A549 treated with RU486 at 1 μM for 4 hours (cell line): ENCODE measurements at places on chromosomes 3 and 15. TPM values are rescaled to one million over a fixed set of nuclear protein-coding genes. Genes with fewer than 3 reads are reported as not detected.

Gene RTP1
- not detected in 5 replicates for total RNA-seq

Gene OGG1
- total RNA-seq: 12.4 to 19.0 TPM (median 17.0 TPM) in 5 replicates

Gene FAM43A
- 2.3 to 5.9 TPM (median 4.9 TPM) in 5 replicates for total RNA-seq

Gene ADGRG7
- not detected in 5 replicates for total RNA-seq

Gene PLCH1
- 0.85 to 1.4 TPM (median 1.3 TPM) in 5 replicates for total RNA-seq

Gene FRMD4B
- total RNA-seq: 0.80 to 2.5 TPM (median 1.4 TPM) in 5 replicates

Gene PRR20G
- 0.14 to 0.24 TPM in 2 of 5 replicates, not detected in the others for total RNA-seq

Gene PROS1
- total RNA-seq: 6.8 to 10.9 TPM (median 9.7 TPM) in 5 replicates

Gene SLC28A2
- total RNA-seq: not detected in 5 replicates

Gene CTXN2
- 0.02 TPM in 1 of 5 replicates, not detected in the others for total RNA-seq
